ENCODE measurements at places on chromosomes 5 and 9.
A peak's percentile ranks its signal among the peaks of the same experiment; 100 is the strongest.

GRCh38 chr5:171762021-171762608 lies 23.5 kb upstream of the SMIM23 start:
- DNase-seq: no peak

- DNase-seq: no peak
Observed at GRCh38 chr9:99128133-99128406, 23.2 kb downstream of the TGFBR1 start.

DNA sequence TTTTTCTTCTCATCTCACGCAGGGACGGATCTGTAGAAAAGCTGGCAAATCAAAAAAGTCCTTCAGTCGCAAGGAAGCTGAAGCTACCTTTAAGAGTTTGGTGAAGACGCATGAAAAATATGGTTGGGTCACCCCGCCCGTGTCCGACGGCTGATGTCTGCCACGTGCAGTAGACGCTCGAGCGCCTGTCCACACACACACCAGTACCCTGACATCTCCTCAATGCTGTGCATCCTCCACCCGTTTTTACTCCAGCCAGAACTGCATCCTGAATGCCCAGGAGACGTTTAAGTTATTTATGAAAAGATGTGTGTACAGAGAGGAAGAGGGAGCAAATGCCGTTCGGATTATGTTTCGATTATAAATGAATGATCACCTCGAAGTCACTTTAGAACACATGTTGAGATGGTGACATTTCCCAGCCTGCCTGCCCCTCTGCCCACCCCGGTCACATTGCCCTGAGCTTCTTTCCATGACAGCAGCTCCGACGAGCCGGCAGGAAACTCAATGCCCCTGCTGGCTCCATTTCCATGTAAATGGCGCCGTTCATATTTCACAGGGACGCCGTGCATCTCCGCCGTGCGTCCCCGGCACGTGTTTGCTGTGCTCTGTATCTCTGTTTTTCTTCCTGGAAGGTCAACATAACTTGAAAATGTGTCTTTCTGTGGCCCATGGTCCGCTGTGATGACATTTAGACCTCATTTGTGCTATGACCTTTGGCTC lies 42.7 kb downstream of the UBE2QL1 start:
- no peak for DNase-seq

- no peak for DNase-seq
Observed at GRCh38 chr5:135589152-135589551, 10.4 kb upstream of the CXCL14 start.

- DNase-seq: no peak
Observed at GRCh38 chr9:78566521-78566920, 269.6 kb downstream of the PSAT1 start.

DNA sequence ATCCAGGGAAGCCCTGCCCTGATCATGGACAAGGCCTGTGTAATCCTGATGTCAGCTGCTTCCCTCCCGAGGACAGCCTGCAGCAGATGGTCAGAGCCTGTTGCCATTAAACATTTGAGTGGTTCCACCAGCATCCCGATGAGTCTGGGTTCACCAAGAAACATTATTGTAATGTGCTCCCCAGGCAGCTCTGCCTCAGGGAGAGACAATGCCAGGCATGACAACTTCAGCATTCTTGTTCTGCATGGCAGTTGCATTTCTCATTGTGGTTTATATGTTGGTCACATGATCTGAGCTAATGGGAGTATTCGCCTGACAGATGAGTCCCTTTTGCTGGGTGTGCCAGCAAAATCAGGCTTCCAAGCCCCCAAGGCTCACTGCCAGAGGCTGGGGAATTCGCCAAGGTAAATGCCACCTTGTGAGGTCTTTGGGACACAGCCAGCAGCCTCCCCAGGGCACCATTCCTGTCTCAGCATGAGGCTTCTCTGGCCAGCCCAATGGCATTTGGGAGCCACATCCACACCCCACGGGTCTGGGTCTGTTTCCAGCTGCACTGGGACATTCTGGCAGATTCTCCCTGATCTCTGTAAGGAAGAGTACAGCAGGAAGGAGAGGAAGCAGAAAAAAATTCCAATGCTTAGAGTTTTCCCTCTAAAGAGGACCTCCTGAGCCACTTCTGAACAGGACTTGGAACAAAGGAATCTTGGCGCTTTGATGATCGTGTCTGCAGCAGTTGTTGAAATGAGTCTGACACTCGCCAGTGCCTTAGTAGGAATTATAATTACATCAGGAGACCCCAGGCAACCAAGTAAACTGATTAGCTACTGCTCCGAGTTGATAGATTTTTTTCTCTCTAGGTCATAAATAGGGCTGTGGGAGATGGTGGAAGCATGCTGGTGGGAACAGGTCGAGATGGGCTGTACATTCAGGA lies 18.7 kb downstream of the KCNIP1 start:
- no peak for DNase-seq

DNA sequence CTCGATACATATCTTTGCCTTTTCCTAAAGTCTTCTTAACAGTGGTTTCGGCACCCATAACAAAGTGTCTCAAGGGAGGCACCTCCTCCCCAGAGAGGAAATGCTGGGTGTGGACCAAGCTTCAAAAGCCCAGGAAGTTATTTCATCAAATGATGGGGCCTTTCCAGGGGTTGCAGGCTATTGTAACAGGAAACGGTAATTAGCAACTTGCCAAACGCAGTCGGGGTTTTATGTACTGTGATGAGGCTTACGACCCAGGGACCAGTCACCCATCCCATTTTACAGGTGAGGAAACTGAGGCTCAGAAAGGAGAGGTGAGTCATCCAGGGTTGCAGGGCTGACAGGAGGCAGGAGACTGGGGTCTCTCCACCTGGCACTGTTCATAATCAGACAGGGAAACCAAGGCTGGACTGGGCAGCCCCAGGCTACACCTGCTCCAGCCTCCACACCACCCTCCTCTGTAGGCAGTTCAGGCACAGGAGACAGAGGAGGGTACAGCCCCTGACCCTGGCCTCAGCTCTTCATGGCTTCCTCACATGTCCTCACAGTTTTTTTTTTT lies 30.0 kb upstream of the SUSD3 start:
- DNase-seq: peak; percentile 48

DNA sequence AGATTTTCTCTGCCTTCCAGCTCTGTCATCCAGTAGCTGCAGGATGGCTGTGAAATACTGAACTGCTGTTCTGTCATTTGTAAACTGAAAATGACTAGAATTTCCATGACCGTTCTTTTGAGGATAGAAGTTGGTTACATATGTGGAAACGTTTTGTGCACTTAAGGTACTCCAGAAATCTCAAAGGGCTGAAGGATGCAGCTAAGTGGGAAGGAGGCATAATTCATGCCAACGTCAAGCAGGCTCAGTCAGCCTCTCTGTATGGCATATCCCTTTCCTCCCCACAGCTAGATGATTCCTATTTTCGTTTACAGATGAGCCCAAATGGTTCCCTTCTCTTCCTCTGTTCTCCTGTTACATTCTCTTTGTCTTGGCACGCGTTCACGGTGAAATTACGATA lies 257.6 kb downstream of the FBXL7 start:
- DNase-seq: no peak

DNA sequence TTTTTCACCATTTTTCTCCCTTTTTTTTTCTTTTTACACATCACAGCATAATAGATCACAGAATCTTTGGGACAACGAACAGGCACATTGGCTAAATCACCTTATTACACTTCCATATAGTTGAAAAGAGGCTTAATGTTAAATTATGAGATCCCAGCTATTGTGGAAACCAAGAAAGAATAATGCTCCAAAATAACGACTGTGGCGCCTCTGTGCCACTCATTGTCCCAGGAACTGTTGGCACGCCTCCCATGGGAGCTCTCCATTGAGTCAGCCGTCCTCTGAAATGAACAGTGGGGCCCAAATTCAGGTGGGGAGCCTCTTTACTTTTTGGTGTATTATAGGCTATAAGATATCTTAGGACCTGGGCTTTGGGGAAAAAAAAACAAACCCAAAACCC lies 82.2 kb upstream of the NFIB start:
- DNase-seq: no peak

DNA sequence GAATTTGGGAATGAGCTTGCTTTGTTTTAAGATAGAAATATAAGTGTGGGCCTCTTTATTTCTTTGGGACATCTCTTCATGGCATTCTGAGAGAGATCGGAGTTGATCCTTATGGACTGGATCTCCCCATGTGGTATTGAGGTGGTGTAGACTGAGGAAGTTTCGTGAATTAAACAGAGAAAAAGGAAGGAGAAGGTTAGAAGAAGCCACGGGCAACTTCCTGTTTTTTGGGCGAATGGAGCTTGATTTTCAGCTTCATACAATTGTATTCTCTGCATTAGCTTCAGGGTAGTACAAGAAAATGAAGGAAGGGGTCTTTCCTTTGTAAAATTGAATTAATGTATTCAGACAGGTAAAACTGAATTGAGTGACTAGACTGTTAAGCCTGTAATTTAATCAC lies 70.5 kb upstream of the HMHB1 start:
- DNase-seq: peak; percentile 50

DNA sequence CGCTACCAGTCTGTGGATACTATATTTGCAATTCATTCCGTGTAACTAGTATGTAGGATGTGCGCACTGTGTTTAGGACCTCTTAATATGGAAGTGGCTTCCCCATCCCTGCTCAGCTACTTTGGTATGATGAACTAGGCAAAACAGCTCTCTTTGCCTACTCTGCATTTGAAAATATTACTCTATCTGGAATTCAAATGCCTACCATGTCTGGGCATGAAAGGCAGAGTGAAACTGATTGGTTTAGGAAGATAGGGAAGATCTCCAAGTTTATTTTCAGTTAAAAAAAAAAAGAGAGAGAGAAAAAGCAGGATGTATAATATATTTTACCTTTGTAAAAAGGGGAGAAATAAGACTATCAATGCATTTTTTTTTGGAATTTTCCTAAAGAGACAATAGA lies 74.1 kb upstream of the ELL2 start:
- DNase-seq: no peak

GRCh38 chr9:120394058-120394669 lies 185.8 kb downstream of the CDK5RAP2 start:
- no peak for DNase-seq

- DNase-seq: peak; percentile 95
Observed at GRCh38 chr5:135398855-135399793, at the start of gene MACROH2A1. Gene MACROH2A1, minus strand, starts transcription at chr5:135399231. Its CDS starts 10,138 bp downstream, at chr5:135389093.

GRCh38 chr5:9927106-9927505 lies 297.0 kb upstream of the TAS2R1 start:
- no peak for DNase-seq

DNA sequence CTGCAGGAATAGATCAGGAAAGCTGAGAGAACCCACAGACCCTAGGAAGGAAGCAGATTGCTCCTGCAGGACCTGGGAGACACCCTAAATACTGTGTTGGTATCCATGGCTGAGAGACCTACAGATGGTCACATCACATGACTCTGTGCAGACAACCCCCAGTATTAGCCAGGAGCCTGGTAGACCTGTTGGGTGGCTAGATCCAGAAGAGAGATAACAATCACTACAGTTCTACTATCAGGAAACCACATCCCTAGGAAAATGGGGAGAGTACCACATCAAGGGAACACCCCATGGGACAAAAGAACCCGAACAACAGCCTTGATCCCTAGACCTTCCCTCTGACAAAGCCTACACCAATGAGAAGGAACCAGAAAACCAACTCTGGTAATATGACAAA lies 24.2 kb upstream of the MELK start:
- no peak for DNase-seq

DNA sequence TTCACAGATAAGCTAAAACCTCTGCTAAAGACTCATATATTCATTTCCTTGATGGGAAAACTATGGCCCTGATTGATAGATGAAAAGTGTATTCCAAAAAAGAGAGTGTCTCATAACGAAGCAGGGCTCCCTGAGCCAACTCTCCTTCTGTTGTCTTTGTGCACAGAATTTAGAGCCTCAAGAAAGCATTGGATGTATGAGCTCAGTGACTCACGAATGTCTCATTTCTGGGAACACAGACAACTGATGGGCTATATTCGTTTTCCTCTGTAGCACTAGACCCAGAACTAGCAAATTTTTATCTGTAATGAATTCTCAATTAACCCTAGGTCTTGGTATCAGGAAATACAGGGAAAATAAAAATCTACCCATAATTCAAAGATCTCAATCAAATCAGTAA lies 88.4 kb downstream of the LMNB1 start:
- no peak for DNase-seq

DNA sequence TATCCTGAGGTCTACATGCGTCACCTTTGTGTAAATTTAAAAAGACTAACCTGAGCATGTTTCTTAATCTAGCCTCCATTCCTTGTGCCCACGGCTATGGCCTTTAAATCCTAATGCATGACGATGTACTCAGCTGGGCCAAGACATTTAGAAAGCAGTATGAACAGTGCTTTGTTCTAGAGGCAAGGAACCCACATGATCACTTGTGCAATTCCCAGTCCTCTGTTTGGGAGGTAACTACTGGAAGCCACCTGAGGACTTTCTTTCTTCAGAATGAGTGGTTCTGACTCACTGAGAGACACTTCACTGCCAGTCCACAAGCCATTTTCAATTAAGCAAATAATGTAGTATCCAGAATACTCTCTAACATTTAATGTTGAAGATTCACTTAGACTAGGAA lies 181.3 kb downstream of the RAB3C start:
- no peak for DNase-seq

DNA sequence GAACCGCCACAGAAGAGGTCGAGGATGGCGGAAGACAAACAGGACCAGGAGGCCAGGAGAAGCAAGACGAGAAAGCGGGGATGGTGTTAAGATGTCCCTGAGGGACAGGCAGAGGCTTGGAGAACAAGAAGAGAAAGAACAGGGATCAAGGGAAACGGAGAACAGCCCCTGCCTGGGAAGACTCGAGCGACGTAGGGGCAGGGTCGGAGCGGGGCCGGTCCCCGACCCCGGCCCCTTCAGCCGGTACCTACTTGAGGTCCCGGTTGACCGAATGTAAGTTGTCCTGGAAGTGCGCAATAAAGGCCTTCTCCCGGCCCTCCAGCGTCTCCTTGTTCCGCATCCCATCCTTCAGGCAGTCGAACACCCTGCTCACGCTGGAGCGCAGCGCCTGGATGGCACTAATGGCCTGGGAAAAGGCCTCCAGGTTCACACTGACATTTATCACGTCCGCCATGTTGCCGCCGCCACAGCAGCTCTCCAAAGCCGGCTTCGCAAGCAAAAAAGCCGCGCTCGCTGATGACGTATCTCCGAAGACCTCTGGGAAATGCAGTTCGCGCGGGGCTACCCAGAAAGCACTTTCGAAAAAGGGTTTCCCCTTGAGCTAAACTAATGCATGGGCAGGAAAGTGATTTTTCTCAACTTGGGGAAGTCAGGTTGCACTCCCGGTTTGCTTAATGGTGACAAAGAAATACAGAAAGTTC lies at the start of gene MED27:
TSS of gene MED27 (minus strand) at position 477 of the 701 bp plus-strand sequence. CDS start at position 454, 23 bp downstream.
- DNase-seq: peak; percentile 98

- DNase-seq: peak; percentile 48
Observed at GRCh38 chr5:181241393-181241975, 2.2 kb downstream of the RACK1 start.
